Epithelial cell of esophagus (primary cell): ENCODE measurements at places on chromosomes 1 and 21.

GRCh38 chr1:169107603-169108208, 1.2 kb downstream of the ATP1B1 start:
- DNase-seq, result peak; percentile 61

GRCh38 chr1:151809290-151809984, 4.2 kb upstream of the LINGO4 start:
- DNase-seq, result no peak

DNA sequence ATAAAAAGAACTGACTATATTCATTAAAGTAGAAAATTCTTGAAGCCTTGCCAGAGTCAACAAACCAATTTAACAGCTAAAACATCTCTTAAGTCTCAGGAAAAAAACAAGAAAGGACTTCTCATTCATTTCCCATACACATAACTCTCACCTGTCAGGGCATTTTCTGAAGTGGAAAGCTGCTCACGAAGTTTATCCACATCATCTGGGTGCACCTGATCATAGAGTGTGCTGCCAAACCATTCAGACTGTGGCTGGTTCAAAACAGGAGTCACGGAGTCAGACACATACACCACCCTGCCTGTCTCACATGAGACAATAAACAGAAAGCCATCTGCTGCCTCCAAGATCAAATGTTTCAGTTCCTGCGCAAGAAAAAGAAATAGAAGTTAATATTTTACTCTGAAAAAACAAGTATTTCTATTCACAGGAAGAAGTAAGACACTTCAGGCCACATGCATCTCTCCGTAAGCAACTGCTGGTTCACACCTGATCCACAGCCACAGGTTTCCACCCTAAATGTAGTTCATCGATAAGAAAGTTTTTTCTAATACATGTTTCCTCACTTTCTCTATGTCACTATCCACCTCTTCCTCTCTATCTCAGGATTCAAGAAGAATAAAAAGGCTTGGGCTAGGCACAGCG, 28.2 kb upstream of the CTSK start:
- no peak for DNase-seq

- DNase-seq, result no peak
Observed at GRCh38 chr1:168933141-168933805, 173.2 kb upstream of the ATP1B1 start.

DNA sequence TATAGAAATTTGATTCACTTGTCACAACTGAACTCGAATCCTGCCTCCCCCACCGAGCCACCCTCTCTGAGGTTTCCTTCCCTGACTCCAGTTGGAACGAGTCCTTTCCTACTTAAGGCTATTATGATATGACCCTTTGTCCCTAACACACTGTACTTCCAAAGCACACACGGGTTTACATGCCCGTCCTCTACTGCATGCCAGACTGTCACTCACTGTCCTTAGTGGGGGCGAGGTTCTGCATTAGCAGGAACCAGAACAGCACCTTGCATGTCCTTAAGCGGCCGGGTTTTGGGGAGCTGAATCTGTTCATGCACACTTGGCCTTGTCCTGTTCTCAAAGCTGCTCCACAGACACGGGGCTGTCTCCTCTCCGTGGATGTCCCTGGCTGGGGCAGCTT, 164.6 kb upstream of the KCNJ6 start:
- no peak for DNase-seq
